CD8-positive, alpha-beta memory T cell (primary cell): ENCODE measurements at places on chromosomes 2 and 18. TPM values are rescaled to one million over a fixed set of nuclear protein-coding genes. Genes with fewer than 3 reads are reported as not detected.

Gene STARD6
- not detected for total RNA-seq

GRCh38 chr2:190420801-190421200 is 12.6 kb downstream of the MFSD6 start:
- no peak for DNase-seq
- no peaks in the 10 kb centered on the region for H3K36me3 ChIP-seq
- H3K4me1 ChIP-seq = peaks cover 34% of the 10 kb centered on the region
- no peak overlapping the region for H3K4me3 ChIP-seq

GRCh38 chr2:177262092-177262491 is 2.4 kb downstream of the NFE2L2 start:
- no peak for DNase-seq
- H3K27me3 ChIP-seq = no peaks in the 10 kb centered on the region
- H3K36me3 ChIP-seq = no peaks in the 10 kb centered on the region

DNA sequence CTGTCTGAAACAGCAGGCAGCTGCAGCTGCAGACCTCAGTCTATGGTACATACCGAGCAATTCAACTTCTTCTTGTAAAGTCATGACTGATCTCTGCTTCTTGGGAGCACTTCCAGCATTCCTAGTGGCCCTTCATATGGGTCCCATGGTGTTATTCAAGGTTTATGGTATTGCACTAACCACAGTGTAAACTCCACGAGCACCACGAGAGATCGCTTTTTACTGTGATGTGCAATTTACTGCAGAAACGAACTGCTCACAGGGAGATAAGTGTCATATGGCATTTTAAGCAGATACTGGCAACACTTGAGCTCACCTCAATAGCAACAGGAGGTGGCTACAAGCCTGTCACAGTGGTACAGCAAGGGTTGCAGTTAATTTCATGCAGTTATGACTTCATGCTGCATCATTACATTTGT is 38.6 kb upstream of the SH3BP4 start:
- H3K4me1 ChIP-seq = no peaks in the 10 kb centered on the region
- no peaks in the 10 kb centered on the region for H3K27me3 ChIP-seq
- no peak overlapping the region for H3K4me3 ChIP-seq
- DNase-seq = no peak
- no peak overlapping the region for H3K27ac ChIP-seq
